ENCODE measurements at places on chromosomes 3 and 15.

DNA sequence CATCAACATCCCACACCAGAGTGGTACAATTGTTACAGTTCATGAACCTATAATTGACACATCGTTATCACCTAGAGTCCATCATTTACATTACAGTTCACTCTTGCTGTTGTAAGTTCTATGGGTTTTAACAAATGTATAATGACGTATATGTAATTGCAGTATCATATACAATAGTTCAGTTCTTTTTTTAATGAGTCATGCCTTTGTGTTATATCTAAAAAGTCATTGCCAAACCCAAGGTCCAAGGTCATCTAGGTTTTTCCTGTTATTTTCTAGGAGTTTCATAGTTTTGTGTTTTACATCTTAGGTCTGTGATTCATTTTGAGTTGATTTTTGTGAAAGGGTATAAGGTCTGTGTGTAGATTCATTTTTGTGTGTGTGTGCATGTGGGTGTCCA lies 160.9 kb upstream of the GALNT15 start:
- no peak for DNase-seq

- DNase-seq: no peak
These were observed 94.1 kb downstream of the FAM43A start for GRCh38 chr3:194779729-194780224.

DNA sequence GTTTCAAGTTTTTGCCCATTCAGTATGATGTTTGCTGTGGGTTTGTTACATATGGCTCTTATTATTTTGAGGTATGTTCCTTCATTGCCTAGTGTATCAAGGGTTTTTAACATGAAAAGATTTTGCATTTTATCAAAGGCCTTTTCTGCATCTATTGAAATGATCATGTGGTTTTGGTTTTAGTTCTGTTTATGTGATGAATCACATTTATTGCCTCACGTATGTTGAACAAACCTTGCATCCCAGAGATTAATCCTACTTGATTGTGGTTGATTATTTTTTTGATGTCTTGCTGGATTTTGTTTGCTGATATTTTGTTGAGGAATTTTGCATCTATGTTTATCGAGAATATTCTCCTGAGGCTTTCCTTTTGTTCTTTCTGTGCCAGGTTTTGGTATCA lies 39.4 kb downstream of the TMCO5A start:
- no peak for DNase-seq

DNA sequence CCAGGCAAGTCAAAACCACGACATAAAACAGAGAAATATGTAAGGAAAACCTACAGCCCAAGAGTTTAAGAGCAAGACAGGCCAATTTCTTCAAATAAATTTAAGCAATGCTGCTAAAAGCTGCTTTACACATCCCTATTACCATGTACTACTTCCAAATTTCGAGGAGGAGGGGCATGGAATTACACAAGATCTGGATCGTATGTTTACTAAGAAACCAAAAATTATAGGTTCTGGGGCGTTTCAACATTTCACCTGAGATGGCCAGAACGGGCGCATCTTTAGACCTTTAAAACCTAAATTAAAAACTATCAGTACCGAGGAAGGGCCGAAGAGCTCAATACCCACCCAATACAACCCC lies 664 bp upstream of the NR2C2 start:
- DNase-seq: no peak

DNA sequence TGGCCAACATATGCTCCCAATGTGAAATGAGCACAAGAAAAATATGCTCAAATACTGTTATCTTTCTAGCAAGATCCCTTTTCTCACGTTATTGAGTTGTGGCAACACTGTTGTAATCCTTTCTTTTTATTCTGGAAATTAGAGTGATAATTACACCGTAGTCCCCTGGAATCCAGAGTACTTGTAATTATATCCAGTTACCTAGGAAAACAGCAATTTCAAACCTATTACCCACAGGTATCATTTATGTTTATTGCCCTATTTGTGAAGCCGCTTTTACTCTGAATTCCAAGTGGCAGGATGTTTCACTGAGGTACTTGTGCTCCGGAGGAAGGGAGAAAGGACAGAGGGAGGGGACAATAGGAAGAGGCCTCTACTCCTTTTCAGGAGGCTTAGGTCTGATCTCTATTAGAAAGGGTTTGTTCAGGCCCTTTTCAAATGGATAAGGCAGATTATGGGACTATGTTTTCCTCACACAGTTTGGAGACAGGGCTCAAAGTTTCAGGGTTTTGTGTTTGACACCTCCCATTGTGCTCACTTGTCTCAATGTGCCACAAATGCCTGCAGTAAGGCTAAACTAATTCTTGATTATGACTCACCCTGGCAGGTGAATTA lies 646.6 kb downstream of the TUSC7 start:
- no peak for DNase-seq

- DNase-seq: no peak
These were observed 2.0 kb downstream of the LIPC start for GRCh38 chr15:58433597-58434333.

- no peak for DNase-seq
These were observed 65.1 kb upstream of the MBNL1 start for GRCh38 chr3:152203652-152204051.

DNA sequence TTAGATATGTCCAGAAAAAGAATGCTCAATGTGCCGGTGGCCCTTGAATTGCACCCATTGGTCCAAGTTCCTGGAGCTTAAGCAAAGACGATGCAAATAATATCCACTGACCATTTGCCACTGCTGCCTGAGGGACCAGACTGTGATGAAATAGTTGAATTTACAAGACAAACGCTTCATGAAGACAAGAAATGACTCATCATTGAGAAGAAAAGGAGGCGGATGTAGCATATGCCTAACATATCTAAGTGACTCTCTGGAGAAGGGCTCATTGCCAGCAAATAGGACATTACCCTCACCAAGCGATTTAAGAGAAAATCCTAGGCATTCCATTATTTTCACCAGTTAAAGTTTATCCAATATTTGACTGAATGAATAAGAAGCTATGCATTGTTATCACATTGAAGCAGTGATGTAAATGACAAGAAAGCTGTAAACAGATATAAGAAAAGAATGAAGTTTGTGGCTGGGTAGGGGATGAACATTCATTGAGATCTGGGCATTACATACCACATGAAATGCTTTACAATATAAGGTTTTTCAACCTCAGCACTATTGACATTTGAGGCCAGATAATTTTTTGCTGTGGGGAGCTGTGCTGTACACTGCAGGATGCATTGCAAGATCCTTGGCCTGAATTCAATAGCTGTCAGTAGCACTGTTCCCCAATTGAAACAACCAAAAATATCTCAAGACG lies 48.9 kb upstream of the CPNE4 start:
- DNase-seq: peak; percentile 1

GRCh38 chr3:124229836-124230235 lies 237.9 kb upstream of the ROPN1 start:
- DNase-seq: no peak

- no peak for DNase-seq
These were observed 34.3 kb downstream of the CMSS1 start for GRCh38 chr3:99851955-99852354.

DNA sequence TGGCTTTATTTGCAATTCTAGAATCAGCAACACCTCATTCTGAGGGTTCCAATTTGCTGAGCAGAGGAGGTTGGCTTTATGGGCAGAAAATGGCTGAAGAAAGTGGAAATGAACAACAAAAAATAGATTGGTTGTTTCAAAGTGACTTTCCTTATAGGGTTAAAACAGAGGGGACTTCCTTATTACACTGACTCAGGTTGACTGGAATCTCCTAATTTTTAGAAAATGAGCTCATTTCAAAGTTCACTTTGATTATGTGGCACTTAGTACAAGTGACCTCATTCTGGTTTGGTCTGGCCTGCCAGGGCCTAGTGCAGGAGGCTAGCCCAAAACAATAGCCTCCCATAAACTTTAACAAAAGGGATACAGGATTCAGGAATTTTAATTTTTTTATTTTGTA lies 41.4 kb downstream of the NFKBIZ start:
- DNase-seq: no peak

GRCh38 chr15:47331829-47332393 lies 385.4 kb upstream of the SEMA6D start:
- DNase-seq: no peak

DNA sequence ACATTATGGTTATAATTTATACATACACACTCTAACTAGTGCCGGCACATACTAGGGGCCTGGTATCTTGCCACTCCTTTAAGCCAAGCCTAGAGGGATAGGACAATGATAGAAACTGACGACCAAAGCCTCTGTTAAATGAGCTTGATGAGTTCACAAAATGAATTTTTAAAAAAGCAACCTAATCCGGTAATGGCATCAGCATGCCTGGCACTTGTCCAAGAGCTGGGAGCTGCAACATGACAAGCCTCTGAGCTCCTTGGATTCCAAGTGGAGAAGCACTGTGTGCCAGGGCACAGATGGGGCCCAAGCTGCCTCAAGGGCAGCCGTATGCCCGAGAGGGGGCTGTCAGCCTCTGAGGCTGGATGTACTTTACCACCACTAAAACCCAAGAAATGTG lies 9.7 kb downstream of the ETV5 start:
- peak; percentile 66 for DNase-seq

GRCh38 chr15:29873264-29873663 lies 51.0 kb upstream of the TJP1 start:
- no peak for DNase-seq

DNA sequence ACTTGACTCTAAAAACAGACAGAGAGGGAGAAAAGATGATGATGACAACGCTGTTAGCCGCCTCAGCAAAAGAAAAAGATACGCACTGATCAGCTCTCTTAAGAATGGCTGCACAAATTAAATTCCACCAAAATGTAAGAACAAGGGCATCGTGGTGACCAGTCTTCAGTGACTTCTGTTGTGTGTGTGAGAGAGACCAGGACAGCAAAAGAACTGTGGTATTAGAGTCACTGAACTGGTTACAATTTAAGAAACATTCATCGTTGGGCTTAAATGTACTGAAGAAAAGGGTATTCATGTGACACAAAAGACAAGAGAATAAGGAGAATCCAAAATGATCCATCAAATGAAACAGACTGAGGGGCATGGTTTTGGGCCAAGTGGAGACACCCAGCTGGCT lies 86.5 kb downstream of the SUCLG2 start:
- no peak for DNase-seq

GRCh38 chr3:78634316-78634715 lies 1133.5 kb downstream of the ROBO1 start:
- no peak for DNase-seq

DNA sequence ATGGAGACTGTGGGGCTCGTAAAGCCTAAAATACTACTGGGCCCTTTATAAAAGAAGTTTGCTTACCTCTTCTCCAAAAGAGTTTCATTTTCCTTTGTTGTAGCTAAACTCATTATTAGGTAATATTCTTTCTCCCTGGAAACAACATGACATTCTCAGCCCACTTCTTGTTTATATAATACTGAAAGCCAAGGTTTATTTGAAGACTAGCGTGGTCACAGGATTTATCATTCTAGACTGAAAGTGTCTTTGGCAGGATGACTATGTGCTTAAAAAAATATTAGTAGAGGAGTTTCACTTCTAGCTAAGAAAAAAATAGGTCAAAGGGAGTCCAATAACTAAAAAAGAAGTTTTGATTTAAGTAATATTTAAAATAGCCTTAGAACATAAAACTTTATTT lies 1085.2 kb upstream of the CADM2 start:
- DNase-seq: no peak

- no peak for DNase-seq
These were observed 428.5 kb upstream of the SEMA6D start for GRCh38 chr15:47288794-47289193.

GRCh38 chr3:126439968-126440708 lies 35.6 kb downstream of the ZXDC start:
- DNase-seq: no peak

- no peak for DNase-seq
These were observed 86.6 kb upstream of the AGBL1 start for GRCh38 chr15:85993116-85993515.
